ENCODE measurements at places on chromosomes 1 and 21.

GRCh38 chr21:36491209-36491910 is 11.4 kb upstream of the CLDN14 start:
- no peak for DNase-seq

- DNase-seq: no peak
Measured at GRCh38 chr1:60213253-60213652, 139.7 kb upstream of the C1orf87 start.

DNA sequence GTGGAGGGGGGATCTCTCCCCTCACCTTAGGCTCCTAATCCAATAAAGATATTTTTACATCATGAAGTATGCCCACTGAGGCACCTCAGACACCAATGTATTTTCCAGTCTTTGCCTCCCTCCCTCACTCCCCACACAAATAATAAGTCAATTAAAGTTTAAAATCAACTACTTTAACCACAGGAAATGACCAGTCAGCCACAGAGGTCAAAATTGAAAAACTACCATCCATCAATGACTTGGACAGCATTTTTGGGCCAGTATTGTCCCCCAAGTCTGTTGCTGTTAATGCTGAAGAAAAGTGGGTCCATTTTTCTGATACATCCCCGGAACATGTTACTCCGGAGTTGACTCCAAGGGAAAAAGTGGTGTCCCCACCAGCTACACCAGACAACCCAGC is 70.6 kb upstream of the DYNLT5 start:
- no peak for DNase-seq

GRCh38 chr1:184482136-184482535 is 95.3 kb downstream of the C1orf21 start:
- DNase-seq: no peak

DNA sequence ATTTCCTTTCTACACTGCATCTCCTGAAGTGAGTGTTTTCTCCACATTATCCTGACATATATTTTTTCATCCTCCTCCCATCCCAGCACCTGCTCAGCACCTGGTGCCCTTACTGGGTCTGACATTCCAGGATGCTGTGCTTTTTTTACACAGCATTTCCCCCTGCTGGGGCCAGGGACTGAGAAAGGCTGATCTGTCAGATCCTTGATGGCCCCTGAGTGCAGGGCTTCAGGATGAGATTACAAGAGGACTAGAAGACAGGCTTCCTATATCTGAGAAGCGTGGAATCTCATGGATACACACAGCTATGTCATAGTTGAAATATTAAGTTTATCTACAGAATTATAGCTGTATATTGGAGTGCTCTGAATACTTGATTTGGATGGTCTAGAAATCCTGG is 24.4 kb downstream of the RCAN1 start:
- no peak for DNase-seq

DNA sequence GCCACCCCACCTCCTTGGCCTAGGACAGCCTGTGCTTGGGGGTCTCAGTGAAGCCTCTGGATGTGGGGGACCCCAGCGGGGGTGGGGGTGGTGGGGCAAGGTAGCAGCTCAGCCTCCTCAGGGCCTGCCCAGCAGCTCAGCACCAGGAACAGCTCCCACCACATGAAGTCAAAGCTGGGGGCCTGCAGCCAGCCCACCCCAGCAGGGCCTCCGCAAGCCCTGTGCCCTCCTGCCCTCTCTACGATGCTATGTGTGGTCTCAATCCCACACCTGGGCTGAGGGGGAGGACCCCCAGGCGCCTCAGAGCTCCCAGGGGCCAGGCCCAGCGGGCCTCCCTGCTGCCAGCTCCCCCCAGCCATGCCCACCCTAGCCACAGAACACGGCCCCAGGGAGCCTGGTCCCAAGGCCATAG is 18.6 kb downstream of the PANK4 start:
- no peak for DNase-seq

DNA sequence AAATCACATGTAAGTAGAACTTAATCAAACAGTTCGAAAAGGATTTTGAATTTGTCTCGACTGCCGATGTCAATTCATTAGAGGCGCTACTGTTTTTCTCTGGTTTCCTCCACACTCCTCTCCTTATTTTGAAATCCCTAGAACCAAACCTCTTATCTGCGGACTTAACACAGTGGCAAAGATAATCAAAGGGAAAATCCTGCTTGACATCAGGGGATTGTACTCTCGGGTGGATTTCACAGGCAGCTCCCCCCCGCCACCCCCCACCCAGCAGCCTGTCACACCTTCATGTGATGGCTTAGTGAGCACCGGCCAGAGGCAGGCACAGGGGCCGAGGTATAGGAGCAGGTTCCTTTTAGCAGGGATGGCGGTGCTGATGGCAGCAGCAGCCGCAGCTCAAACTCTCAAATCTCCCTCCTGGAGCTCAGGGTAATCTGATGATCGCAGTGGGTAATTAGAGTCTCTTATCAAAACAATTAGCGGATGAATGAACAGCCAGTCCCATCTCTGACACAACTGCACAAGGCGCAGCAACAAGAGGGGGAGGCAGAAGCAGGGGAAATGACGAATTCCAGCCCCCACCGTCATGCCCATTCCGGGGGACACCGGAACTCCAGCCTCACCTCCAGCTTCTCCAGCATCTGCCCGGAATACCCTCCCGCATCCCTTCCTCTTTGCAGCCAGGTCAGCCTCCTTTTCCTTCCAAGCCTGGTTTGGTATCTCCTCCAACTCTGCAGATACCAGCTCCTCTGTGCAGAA is 80.3 kb downstream of the SSBP3 start:
- no peak for DNase-seq

DNA sequence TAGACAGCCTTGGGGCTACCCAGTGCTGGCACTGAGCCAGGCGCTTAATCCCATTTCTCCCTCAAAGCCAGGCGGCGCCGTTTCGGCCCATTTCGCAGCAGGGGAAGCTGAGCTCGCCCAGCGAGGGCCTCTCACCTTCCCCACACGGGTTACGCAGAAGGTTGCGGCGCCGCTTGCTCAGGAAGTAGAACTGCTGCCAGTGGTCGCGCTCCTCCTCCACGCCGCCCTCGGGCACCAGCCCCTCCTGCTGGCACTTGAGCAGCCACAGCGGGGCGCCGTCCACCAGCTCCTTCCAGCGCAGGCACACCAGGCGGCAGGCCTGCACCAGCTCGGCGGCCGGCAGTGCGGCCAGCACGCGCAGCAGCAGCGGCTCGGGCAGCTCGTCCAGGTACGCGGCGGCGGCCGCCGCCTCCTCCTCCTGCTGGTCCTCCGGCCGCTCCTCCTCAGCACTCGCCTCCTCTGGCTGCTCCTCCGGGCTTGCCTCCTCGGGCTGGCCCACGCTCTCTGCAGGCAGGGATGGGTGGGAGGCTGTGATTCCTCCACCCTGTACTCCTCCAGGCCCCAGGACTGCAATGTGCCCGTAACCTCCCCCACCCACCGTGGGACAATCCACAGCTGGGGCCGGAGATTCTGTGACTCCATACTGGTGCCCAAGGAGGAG is 3.8 kb downstream of the FBXO2 start:
- no peak for DNase-seq

GRCh38 chr1:184970691-184971161 is 3.6 kb downstream of the NIBAN1 start:
- no peak for DNase-seq

GRCh38 chr1:174768516-174768915 is 231.2 kb upstream of the CACYBP start:
- DNase-seq: no peak

DNA sequence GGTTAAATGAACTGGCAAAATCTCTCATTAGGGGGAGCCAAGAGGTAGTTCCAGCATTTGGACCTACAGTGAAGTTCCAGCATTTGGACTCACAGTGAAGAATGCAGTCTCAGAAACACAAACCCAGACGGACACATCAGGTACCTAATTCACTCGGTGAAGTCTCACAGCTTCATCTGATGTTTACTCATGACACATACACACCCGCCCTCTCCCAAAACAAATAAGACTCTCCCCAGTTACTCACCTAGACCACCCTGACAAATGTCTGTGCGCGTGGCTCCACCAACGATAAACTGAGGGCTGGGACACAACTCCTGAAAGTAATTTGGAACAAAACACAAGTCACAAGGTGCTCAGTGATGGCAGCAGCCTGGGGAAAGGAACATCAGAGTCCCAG is 11.4 kb downstream of the CAPN8 start:
- no peak for DNase-seq

- no peak for DNase-seq
Measured at GRCh38 chr1:110339407-110340206, 430 bp downstream of the RBM15 start.

DNA sequence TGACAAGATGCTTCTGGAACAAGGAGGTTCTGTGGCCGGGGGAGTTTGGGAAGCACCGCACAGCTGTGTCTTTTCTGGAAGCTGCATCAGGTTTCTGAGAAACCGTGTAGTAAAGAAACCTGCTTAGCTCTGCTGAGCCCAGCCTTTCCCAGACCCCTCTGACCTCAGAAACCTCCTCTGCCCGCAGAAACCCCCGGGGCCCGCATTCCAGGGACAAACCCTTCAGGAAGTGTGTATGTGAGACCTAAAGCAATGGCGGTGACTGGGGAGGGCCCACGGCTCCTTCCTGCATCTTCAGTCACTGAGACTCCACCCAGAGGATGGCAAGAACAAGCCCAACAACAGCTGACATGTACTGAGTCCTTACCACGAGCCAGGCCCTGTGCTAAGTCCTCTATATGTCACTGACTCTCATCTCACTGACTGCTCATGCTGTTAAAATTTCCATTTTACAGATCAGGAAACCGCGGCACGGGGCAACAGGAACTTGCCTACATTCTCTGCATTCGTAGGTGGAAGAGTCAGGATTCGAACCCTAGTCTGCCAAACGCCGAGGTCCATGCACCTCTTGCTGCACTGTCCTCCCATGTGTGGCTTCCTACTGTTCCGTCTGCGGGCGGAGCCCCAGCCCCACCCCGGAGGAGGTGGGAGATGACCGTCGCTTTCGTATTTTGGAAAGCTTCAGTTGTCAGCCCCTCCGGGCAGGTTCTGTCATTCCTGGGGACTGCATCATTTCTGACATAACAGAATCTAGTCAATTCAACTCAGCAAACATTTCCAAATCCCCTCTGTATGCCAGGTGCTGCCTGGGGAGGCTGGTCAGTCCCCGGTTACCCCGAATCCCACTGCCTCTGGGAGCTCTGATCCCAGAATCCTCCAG is 73.3 kb upstream of the KLHDC7A start:
- no peak for DNase-seq

DNA sequence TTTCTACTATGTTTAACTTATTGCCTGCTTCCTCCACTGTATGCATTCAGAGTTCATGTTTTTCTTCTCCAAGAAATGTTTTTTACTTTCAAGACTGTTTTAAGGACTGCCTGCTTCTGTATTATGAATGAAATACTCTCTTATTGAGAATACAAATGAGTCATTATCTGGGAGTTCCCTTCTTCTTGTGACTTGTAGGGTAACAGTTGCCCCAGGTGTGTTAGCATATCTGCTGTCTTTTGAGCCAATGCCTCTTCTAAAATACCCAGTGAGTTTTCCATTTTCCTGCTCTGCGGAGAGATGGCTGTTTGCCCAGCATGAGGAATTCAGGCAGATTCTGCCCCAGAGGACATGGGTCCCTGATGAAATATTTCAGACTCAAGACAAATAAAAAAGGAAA is 34.1 kb upstream of the ST6GALNAC5 start:
- no peak for DNase-seq

DNA sequence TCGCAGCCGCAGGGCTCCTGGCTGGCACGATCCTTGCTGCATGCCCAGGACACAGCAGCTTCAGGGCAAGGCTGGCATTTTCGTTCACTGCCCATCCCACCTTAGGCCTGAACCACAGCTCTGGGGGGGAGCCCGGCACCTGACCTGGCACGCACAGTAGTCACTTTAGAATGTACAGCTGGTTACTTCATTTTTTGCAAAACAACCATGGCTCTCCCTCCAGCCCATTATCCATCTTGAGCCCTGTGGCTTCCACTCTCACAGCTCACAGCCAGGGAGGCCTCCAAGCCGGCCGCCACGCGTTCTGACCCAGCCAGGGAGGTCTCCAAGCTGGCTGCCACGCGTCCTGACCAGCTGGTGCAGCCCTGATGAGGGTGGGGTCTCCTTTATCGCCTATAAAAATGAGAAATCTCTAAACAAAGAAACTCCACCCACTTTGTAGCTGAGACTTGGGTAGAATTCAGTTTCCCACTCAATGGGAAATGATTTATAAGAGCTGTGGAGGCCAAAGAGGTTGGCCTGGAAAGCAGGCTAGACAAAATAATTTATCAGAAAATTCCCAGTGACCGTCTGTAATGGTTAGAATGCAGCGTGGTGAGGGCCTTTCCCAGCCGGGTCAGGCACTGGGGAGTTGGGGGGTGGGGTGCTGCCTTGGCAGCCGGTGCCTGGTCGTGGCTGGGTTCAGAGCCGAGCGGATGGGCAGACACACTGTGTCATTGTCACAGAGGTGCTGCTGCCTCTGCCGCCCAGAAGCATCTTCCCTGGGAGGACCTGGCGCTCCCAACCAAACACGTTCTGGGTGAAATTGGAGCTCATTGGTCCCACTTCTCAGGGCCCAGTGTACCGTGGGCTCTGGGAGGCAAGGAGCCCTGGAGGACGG is 54.6 kb upstream of the ACTRT2 start:
- no peak for DNase-seq

DNA sequence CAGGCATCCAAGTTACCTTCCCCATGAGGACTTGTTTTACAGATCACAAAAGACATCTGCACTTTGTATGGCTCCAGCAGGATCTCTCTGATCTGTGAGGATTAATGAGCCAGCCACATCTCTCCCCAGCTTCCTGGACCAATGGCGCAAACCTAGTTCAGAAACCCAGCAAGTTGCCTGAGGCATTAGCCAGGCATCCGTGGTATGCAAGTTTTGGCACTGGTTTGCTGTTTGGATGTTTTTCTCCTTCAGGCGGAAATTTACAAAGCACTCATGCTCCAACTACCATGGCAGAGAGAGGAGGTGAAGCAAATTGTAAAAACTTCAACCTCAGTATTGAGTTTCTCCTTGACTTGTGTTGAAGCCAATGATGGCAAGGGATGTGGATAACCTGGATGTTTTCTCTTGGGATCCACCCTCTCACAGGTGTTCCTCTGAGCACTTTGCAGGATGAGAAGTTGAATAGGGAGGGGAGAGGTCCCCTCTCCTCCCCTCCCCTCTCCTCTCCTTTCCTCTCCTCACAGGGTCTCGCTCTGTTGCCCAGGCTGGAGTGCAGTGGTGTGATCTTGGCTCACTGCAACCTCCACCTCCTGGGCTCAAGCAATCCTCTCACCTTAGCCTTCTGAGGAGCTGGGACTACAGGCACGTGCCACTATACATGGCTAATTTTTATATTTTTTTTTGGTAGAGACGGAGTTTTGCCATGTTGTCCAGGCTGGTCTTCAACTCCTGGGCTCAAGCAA is 25.6 kb upstream of the ENO1 start:
- no peak for DNase-seq

DNA sequence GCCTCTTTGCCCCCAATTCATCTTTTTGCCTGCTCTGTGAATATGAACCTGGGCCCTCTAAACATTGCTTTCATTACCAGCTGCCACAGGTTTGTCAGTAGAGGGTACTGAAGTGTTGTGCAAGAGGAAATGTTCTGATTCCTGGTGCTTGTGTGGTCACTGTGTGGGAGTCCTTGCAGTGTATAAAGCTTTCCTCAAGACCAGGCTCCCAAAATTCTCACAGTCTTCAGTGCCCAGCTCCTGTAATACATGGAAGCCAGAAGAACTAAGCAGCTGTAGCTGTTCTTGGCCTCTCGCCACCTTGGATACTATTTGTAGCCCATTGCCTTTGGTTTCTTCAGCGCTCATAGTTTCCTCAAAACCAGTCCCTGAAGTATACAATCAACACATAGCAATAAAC is 1046.2 kb downstream of the BRINP3 start:
- DNase-seq: no peak

GRCh38 chr1:41294216-41294615 is 52.1 kb upstream of the SCMH1 start:
- DNase-seq: no peak
